T follicular helper cell (primary cell): ENCODE measurements at places on chromosomes 3 and 15.

GRCh38 chr3:14138109-14138877 is 13.4 kb downstream of the TMEM43 start:
- no peak for DNase-seq

DNA sequence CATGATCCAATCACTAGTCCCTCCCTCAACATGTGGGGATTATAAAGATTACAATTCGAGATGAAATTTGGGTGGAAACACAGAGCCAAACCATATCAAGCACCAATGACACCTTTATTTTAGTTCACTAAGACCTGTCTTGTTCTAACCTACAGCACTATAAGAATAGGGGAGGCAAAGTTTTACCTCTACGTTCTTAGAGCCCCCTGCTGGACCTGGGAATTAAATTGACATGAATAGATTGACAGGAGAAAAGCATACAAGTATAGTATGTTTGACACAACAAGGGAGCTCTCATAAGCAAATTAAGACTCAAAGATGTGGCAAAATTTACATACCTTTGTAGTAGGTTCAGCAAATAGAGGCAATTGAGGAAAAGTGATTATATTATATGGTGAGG is 974.4 kb upstream of the ALCAM start:
- no peak for DNase-seq

GRCh38 chr3:186997061-186997460 is 66.7 kb downstream of the ST6GAL1 start:
- no peak for DNase-seq

DNA sequence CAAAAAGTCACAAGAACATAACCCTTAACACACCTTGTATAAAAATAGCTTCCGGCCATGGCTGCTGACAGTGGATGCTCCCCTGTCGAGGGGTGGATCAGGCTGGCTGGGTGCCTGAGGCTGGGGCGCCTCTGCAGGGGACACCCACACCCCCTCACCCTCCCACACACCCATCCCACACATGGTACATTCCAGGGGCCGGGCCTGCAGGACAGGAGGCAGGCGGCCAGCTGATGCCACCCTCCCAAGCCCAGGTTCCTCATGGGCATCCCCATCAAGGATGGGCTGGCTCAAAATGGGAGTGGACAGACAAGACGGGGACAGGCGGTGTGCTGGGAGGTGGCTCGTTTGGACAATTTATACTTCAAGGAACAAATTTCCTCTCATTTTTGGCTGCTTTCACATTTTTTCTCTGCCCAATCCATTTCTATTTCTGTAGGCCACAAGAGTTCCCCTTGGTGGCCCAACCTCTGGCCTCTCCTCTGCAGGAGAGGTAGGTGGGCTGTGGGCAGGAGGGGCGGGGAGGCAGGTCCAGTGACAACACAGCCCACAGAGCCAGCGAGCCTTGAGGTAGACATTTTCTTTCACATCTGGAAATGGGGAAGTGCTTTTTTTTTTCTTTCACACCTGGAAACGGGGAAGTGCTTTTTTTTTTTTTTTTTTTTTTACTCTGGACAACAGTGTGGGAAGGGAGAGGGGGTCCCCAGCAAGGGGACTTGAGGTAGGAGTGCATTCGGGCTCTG is 23.3 kb downstream of the RNU5B-1 start:
- no peak for DNase-seq

DNA sequence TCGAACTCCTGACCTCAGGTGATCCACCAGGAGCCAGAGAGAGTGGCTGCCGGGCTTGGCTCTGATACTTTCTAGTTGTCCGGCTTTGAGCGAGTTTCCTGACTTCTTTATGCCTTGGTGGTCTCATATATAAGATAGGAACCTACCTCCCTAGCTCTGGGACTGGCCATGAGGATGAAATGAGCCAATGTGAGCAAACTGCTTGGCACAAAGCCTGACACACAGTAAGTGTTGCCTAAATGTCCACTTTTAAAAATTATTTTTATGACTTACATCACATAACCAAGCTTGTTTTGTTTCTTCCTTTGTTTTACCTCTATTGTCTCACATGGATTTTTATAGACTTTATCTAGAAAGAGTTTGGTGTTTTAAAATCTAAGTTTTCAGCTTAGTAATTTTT is 42.1 kb upstream of the CCDC174 start:
- DNase-seq = no peak
